CD4-positive, alpha-beta T cell treated with Interleukin-1 beta for 1 hour (primary cell): ENCODE measurements at places on chromosomes 1 and 21.

DNA sequence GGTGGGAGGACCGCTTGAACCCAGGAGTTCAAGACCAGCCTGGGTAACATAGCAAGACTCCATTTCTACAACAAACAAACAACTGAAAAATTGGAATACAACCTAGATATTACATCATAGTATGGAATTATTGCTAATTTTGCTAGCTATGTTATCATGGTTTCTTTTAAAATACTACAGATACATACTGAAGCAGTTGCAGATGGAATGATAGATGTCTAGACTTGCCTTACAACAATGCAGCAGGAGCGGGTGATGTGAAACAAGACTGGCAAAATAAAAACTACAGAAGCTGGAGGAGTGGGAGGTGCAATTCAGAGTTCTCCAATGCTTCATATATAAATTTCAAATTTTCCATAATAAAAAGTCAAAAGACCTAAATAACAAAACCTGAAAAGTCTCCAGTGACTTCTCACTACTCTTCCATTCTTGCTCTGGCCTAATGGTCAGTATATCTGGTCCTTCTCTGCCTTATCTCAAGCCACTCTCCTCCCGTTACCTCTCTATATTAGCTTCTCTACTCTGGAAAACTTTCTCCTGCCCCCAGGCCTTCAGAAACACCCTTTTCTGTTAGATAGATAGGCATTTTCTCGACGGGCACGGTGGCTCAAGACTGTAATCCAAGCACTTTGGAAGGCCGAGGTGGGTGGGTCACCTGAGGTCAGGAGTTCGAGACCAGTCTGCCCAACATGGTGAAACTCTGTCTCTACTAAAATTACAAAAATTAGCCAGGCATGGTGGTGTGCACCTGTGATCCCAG is 28.5 kb upstream of the TMEM200B start:
- DNase-seq, result no peak

DNA sequence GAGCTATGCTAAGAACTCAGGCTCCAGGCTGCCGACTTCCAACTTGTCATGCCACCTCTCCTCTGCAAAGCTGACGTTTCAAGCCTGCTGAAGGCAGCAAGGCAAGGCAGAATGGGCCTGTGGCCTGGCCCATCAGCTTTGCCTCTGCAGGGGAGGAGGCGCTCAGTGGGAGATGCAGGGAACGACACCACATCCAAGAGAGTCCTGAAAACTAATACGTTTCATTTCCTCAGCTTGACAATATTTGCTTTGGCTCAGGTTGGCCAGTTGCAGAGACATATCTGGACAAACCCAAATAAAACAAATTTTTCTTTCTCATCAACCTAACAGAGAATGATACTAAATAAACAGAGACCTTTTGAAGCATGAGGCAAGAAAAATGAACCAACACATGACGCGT is 35.3 kb downstream of the BEND5 start:
- DNase-seq, result no peak

GRCh38 chr1:234214129-234214910 is 158.9 kb upstream of the COA6 start:
- DNase-seq, result no peak

- no peak for DNase-seq
Observed at GRCh38 chr1:7192453-7192852, 407.2 kb downstream of the CAMTA1 start.

GRCh38 chr1:94936861-94937620 is 10.1 kb upstream of the CNN3 start:
- DNase-seq, result no peak

DNA sequence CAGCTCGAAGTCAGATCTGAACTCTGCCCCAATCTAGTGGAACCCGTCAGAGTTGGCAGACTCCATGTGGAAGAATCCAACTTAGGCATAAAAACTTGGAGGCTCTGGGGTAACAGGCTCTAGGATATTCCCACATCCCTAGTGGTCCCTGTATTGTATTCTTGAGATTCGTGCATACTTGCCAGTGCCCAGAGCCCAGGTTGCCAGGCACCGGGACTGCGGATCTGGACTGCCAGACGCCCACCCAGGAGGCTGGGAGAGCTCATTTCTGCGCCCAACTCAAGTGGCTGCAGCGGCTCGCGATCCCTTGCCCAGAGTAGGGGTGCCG is 1.1 kb downstream of the GRIK1 start:
- no peak for DNase-seq

GRCh38 chr1:229508823-229509337 is 739 bp upstream of the NUP133 start:
- DNase-seq, result no peak

- DNase-seq, result no peak
Observed at GRCh38 chr1:115092175-115092574, 2.9 kb upstream of the TSPAN2 start.

DNA sequence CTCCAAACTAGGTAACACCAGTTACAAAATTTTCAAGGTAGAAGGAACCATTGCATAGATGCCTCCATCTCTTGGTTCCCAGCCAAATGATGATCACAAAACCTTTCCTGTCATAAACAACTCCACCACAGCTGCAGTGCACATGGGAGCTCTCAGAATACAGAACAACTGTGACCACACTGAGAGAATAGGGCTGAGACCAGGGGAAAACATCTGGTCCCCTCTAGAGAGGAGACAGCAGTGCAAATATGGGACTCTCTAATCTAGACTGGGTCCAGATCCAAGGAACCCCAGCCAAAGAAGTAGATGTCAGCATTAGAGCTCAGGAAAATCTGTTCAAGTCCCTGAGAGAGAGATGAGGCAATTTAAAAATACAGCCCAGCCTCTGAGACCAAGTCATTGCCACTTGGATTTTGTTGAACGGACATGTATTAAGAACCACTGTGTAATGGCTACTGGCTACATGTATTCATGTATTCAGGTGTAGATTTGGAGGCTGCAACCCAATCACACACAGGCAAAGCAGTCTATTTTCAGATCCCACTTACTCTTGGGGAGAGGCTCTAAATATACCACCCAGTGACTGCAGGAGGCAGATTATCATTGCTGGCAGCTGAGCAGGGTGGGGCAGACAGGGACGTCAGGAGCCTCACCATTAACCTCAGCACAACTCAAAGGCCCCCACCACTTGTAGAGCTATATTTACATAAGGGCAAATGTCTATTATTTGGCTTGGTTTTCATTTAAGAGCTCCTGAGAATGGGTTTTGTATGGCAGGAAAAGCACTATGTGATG is 7.6 kb upstream of the RXRG start:
- DNase-seq, result no peak

DNA sequence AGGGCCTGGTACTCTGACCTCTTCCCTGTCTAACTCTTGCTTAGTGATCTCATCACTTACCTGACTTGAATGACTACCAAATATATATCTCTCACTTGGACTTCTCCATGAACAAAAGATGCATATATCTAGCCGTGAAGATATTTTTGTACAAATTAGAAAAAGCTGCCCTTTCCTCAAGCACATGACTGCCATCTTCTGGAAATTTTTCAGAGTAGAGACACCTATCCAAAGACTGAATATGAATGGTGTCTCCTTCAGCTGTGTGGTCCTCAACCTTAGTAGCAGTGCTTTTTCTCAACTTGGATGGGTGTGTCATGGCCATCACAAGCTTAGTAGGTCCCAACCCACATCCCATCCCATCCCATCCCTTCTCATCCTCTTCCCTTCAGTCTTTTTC is 142.3 kb downstream of the DNM3 start:
- DNase-seq, result no peak

- no peak for DNase-seq
Observed at GRCh38 chr1:206790502-206791250, 18.4 kb upstream of the IL10 start.

DNA sequence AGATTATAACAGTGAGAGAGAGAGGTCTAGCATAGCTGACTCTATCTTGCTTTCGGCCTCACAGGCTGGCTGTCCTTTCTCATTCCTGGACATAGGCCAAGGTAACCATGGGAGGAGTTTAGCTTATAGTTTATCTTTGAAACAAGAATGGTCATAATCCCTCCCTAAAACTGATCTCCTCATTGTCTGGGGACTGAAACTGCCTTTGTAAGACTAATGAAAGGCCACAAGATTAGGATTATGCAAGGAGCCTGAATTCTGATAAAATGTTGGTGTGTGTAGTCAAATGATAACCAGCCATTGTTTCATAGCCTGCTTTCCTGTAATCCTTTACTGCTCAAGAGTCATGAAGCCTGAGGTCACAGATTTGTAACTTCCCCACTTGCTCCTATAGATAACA is 131.9 kb upstream of the LYPLAL1 start:
- DNase-seq, result no peak

DNA sequence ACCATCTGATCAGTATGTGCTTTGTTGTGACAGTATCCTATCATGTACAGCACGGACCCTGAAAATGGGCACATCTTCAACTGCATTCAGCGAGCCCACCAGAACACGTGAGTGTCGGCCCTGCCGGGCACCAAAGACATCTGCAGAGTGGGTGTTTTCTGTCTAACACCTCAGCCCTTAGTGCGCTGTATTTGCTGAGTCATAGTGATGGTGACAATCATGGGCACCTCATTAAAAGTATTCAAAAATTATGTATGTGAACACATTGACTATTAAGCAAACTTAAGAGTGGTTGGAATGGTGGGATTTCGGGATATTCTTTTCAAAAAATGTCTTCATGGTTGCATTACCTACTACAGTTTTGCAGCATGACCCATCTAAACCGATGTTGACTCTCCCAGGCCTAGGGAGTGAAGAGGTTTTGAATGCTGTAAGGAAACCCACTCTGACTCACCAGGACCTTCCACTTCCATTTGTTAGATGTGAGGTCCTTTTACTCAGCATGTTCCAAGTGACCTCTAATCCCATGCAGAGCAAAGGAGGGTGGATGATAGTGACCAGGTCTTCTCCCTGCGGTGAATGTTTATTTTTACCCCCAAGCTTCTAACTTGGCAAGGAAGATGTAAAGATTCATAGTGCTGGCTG is 20.1 kb downstream of the MGST3 start:
- no peak for DNase-seq

- DNase-seq, result no peak
Observed at GRCh38 chr1:10132852-10133251, 77.5 kb upstream of the KIF1B start.

GRCh38 chr1:232367293-232367692 is 262.6 kb downstream of the SIPA1L2 start:
- no peak for DNase-seq
